Right lung (tissue), 10 donors: ENCODE measurements at places on chromosomes 12 and 14.

- no peak for DNase-seq
Observed at GRCh38 chr12:117857632-117858612, 110.9 kb downstream of the KSR2 start.

GRCh38 chr12:45131506-45131905 lies 80.6 kb upstream of the DBX2 start:
- no peak for DNase-seq

- DNase-seq = no peak
Observed at GRCh38 chr12:88876857-88877256, 296.6 kb upstream of the KITLG start.

GRCh38 chr14:23653051-23653450 lies 16.9 kb downstream of the DHRS2 start:
- no peak for DNase-seq

DNA sequence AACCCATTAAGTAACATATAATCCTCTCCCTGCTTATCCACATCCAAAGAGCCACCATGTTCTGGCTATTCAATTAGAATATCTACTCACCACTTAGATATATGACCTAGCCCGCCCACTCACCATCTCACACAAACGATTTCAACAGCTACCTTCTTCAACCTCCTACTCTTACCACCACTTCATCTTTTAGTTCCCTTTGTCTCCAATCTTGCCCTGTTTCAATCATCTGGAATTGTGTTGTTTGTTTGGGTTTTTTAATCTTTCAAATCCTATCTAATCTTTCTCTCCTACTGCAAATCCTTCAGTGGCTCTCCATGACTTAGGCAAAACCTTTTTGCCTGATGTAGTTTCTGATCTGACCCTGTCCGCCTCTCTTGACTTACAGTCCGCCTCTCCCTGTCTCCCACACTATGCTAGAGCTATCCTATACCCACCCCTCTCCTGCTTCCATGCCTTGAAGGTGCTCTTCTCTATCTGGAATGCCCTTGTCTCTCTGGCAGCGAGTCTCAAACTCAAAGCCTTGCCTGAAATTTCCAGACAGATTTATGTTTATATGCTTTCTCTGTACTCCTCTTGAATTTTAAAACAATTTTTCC lies 161.0 kb upstream of the CRY1 start:
- DNase-seq = no peak

DNA sequence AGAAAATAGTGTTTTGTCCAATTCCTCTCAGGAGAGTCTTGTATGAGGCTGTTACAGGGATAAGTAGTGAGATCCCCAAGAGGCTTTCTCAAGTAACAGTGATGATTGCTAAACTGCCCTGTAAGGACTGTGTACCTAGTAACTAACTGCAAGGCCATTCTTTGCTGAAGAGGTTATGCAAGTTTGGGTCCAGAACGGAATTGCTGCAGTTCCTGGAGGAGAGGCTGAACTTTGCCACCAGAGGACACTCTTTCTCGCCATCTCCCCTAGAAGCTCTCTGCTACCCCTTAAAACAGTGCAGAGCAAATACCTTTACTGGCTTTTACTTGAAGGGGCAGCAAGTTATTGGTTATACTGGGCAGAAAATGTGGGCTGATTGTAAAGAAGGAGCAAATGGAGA lies 180.0 kb downstream of the RBM19 start:
- no peak for DNase-seq

DNA sequence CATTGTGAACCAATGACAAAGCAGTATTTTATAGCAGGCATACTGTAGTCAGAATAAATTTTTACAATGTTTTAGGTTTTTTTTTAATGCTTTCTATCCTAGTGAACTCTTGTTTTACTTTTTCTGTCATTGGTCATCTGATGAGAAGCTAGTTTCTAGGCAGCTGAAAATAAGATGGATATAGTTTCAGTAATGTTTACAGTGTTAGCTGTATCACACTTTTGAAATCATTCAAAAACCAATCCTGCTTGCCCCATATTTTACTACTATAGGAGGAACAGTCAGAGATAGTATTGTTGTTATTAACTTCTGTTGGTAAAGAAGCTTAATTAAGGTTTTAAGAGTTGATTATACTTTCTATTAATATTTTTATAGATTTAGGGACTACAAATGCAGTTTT lies 24.5 kb downstream of the USP15 start:
- no peak for DNase-seq

GRCh38 chr12:74468401-74468800 lies 69.2 kb upstream of the ATXN7L3B start:
- DNase-seq = no peak

DNA sequence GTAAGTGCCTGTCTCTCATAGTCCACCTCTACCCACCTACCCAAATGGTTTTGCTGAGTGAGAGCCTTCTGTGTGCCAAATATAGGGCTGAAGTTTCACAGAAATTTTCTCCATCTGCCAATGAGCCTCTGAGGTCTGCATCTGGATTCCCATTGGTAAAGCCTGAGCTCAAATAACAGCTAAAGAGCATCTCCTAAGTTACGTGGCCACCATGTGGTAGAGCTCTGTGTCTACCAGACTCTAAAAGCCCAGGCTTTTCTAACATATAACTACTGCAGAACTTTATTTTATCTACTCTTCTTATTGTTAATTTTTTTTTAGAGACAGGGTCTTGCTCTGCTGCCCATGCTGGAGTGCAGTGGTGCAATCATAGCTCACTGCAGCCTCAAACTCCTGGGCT lies 16.0 kb downstream of the AMDHD1 start:
- no peak for DNase-seq

DNA sequence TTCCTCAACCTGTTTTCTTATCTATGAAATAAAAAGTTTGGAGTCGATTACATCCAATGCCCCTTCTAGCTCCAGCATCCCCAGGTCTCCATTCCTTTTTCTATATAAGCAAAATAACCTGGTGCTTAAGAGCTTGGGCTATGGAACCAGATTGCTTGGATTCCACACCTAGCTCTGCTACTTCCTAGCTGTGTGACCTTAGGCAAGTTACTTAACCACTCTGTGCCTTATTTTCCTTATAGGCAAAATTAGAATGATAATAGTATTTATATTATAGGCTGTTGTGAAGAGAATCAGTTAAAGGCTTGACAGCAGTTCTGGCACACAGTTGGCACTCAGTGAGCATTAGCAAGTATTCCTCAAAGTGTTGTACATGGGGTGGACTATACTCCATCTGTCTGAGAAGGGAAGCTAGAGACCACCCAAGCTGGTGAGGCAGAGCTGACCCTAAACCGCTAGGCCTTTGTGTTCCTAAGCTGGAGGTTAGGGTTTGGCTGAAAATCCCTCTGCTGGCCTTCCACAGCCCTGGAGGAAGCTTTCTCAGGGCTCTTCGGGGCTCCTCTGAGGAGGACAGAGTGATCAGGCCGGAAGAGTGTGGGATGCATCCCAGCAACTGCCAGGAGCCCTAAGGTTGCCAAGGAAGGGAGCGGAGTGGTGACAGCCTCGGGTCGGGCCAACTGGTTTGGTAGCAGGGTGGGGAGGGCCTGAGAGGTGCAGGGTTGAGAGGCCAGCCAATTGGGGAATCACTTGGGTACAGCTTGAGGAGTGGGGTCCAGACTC lies 6.0 kb upstream of the KRT4 start:
- no peak for DNase-seq
